ENCODE measurements at places on chromosomes 4 and X.

- no peak for DNase-seq
These were observed 23.7 kb downstream of the BMP2K start for GRCh38 chr4:78799551-78800495.

GRCh38 chr4:139951021-139951420, 203.0 kb downstream of the MAML3 start:
- no peak for DNase-seq

DNA sequence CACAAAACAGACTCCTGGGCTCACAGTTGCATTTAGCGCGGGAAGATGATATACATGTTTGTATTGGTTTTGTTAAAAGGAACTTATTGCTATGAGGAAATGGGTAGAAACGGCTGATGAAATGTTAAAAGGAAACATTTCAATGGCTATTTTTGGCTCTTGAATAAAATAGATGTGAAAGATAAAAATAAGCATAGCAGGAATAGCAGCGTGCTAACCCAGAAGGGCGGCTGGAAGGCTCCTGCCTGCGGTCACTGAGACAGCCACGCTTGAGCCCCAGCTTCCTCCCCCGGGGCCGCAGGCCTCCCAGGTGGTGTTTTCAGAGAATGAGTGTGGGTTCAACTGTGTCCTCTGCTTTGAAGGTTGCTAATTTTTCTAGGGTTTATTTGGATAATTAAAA, 35.0 kb upstream of the CLCN4 start:
- no peak for DNase-seq

DNA sequence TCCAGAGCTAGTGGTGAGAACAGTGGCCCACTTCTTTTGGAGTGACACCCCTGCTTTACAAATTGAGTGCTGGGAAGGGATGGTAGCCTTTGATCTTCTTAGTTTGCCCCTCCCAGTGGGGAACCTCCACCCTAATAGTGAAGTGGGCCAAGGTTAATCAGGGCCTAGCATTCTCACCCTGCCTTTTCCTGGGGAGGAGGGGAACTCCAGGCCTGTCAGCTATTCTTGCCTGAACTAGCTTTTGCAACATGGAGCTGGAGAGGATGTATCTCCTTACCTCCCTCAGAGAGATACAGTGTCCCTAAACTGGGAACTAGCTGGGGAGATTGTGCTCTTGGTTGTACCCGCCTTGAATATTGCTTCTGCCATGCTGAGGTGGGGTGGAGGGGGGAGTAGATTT, 20.6 kb downstream of the PHKA1 start:
- no peak for DNase-seq

DNA sequence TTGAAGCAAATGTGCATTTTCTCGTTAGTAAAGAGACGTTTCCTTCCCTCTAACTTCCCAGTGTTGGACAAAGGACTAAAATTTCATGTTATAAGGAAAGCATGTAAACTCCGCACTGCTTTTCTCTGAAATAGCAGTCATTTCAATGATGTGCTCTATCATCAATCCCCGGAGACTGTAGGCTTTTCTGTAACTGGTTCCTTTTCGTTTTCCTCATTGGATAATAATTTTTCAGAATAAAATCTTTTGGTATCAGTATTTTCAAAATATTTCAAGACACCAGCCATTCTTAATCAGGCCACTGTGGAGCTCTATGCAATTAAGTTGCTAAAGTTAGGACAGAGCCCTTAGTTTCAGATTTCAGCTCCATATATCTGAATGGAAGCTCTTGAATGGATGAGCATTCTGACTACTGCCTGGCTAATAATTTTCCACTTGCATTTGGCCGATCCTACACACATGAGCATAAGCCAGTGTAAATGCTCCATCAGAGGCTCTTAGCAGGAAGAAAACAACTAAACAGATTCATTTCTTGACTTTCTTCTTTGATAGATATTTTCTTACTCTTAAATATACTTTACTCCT, 157.7 kb downstream of the CHIC2 start:
- no peak for DNase-seq

- DNase-seq, result no peak
These were observed 119.3 kb upstream of the AP1S2 start for GRCh38 chrX:15973946-15974345.

DNA sequence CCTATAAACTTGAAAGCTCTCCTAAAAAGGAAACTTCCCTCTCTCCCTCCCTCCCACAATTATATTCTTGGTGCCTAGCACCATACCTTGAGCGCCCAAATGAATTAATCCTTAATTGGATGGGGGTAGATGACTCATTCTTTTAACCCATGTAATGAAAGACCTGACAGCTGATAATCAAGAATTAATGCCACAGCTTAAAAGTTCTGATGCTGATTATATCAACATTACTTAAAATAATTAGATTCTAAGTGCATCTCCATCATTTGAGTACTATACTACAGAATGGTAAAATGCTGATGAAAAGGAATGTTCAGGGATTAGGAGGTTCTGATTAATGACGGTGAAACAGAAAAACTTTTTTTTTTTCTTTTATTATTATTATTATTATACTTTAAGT, 117.0 kb downstream of the ENOX2 start:
- no peak for DNase-seq

GRCh38 chrX:536616-537015, 94.0 kb upstream of the SHOX start:
- DNase-seq, result no peak

DNA sequence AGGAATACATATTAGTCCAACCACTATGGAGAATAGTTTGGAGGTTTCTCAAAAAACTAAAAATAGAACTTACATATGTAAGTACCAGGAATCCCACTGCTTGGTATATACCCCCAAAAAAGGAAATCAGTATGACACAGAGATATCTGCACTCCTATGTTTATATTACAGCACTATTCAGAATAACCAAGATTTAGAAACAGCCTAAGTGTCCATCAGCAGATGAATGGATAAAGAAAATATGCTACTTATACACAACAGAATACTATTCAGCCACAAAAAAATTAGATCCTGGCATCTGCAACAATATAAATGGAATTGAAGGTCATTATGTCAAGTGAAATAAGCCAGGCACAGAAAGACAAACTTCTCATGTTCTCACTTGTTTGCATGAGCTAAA, 27.5 kb upstream of the ABCG2 start:
- DNase-seq, result no peak

DNA sequence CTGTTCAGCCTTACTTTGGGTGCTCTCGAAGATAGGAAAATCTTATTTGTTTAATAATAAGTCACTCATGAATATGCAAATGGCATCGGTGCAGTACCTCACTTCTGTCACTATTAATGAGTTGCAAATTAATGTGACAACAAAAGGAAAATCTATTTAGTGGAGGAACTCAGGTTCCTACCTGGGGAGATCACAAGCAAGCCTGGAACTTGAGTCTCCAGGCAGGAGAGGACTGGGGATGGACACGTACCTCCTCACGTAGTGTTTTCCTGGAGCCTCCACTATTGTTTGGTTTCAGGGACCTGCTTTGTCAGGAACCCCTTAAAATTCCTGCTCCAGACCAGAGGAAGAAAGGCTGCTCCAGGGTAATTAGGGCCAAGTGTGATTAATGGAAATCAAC, 82.1 kb downstream of the BCOR start:
- no peak for DNase-seq

- no peak for DNase-seq
These were observed 1.6 kb downstream of the PCDH10 start for GRCh38 chr4:133150486-133151340.

DNA sequence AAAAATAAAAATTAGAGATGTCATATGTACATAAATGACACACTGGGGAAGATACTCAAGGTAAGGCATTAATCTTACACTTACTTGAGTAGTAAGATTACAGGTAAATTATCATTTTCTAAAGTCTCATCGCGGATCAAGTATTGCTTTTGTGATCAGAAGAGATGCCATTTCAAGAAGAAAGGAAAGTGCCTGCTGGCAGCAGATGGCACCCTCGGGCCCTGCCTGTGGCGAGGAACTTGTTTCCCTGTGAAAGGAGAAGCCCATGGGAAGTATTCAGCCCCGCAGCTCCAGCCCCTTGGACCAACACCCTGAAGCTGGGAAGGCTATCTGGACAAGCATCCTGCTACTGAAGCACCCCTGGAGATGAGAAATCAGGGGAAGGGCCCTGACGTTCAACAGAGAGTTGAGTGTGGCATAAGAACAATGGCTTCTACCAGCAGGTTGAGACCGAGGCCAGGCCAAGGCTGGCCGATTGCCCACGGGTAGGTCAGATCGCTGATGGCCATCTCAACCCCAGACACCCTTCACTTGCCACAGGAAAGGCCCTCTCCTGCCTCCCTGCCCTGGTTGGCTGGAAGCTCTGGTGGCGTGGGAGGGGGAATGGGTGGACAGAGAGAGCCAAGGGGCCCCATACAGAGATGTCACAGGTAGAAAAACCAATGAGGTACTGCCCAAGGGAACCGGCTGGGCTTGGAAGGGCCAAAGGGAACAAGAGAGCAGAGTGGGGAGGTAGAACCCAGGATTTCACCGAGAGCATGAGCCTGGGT, 18.8 kb upstream of the MXD4 start:
- no peak for DNase-seq

GRCh38 chr4:124468360-124468759, 244.2 kb downstream of the ANKRD50 start:
- no peak for DNase-seq

DNA sequence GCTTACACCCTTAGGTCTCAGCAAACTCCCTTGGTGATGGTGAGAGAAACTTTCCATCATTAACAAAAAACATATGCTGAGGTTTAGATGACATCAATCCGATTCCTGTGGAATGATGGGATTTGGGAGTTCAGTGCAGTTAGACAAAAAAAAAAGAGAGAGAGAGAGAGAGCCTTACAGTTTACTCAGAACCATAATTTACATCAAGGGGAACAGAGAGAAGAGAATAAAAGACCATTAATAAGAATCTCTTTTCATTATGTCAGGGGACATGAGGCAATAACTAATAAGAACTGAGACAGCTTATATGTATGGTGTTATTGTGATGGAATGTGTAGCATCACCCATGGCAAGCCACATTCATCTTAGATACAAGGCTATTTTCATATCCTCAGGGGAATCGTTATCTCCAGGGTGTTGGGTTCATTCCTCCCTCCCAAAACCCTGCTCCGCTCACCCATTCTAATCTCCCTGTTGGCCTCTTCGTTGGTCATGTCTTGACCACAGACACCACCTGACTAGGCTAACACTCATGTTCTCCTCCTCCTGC, 175.7 kb upstream of the MXRA5 start:
- no peak for DNase-seq

- DNase-seq, result no peak
These were observed 69.4 kb downstream of the EFHC2 start for GRCh38 chrX:44274096-44274495.

- no peak for DNase-seq
These were observed 79.7 kb downstream of the SHROOM2 start for GRCh38 chrX:9865804-9866472.

- no peak for DNase-seq
These were observed 109.8 kb upstream of the HPGD start for GRCh38 chr4:174631901-174632758.

DNA sequence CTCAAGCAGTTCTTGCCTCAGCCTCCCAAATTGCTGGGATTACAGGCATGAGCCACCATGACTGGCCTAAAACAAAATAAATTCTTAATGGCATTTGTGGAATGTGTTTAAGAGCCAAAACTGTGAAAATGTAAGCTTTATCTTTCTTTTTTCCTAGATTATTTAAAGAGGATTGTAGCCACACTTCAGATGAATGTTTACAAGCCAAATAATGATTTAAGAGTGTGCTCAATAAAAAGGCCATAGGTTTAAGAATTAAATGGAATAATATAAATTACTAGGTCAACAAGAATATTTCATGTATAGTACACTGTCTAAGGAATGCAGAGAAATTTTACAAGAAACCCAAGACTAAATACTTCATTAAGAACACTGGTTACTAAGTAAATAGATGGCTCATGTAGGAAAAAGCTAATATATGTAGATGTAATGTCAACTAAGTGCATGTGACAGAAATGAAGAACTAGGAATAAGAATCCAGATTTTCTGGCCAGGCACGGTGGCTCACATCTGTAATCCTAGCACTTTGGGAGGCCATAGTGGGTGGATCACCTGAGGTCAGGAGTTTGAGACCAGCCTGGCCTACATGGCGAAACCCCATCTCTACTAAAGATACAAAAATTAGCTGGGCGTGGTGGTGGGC, 21.3 kb upstream of the UGDH start:
- DNase-seq, result no peak

DNA sequence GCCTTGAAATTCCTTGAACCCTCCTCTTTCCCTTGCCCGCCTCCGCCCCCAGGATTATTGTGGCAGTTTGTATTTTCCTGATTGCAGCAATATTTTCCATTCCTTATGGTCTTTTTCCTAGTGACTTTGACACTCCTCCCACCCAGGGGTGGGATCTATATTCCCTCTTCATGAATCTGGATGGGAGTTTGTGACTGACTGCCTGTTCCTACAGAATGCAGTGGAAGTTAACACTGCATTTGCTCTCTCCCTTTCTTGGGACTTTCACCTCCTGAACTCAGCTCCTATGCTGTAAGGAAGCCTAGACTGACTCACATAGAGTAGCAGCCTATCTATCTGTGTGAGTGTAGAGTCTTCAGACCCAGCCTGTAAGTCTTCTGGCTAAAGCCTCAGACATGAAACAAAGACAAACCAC, 2.2 kb downstream of the FUNDC2 start:
- no peak for DNase-seq

GRCh38 chr4:159227984-159228383, 125.1 kb downstream of the RAPGEF2 start:
- no peak for DNase-seq

DNA sequence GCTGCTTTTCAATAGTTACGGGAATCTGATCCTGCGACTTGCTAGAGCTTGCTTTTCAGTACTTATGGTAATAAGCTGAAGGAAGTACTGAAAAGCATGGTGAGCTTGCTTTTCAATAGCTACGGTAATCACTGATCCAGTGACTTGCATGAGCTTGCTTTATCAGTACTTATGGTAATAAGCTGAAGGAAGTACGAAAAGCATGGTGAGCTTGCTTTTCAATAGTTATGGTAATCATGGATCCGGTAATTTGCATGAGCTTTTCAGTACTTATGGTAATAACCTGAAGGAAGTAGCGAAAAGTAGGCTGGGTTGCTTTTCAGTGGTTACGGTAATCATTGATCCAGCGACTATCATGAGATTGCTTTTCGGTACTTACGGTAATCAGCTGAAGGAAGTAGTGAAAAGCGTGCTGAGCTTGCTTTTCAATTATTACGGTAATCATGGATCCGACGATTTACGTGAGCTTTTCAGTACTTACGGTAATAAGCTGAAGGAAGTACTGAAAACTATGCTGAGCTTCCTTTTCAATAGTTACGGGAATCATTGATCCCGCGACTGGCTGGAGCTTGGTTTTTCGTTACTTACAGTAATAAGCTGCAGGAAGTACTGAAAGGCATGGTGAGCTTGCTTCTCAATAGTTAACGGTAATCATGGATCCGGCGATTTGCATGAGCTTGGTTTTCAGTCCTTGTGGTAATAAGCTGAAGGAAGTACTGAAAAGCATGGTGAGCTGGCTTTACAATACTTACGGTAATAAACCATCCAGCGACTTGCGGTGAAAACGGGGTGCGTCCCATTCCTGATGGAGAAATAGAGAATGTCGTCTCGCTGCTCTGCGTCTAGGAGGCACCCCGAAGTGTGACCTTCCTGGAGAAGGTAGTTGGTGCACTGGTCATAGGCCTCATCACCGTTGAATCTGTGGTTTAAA, 6.5 kb downstream of the CRLF2 start:
- DNase-seq, result no peak

- no peak for DNase-seq
These were observed 405.2 kb downstream of the FAT4 start for GRCh38 chr4:125719987-125720386.

All from activated CD8-positive, alpha-beta memory T cell treated with anti-CD3 and anti-CD28 coated beads for 1 hour (primary cell).